ENCODE measurements at places on chromosomes 7 and 10. TPM values are rescaled to one million over a fixed set of nuclear protein-coding genes. Genes with fewer than 3 reads are reported as not detected.
A peak's percentile ranks its signal among the peaks of the same experiment; 100 is the strongest.

GRCh38 chr10:50506861-50507573 lies 116.7 kb downstream of the SGMS1 start:
- DNase-seq, result peak; percentile 77

DNA sequence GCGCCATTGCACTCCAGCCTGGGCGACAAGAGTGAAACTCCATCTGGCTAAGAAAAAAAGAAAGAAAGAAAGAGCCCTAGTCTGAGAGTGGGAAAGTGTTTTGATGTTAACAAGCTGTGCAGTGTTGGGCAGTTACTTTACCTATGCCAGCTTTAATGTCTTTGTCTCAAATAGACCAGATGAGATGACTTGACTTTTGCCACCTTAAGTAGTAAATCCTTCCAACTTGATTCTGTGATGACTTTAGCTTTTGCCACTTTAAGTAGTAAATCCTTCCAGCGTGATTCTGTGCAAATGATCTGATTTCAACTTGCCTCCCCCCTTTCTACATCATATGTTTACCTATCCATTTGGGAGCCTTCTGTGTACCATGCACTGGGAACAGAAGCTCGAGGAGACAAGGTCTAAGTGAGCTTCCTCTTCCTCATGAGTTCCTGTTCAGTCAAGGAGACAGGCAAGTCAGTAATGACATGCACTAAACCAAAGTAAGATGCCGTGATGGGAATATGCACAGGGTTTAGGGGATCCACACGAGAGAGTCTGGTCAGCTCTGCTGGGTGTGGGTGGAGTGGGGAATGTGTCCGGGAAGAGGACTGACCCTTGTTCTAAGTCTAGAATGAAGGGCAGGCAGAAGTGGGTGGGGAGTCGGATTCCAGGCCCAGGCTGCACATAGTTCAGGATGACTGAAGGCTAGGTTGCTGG lies 17.2 kb downstream of the INPP5F start:
- DNase-seq, result no peak

DNA sequence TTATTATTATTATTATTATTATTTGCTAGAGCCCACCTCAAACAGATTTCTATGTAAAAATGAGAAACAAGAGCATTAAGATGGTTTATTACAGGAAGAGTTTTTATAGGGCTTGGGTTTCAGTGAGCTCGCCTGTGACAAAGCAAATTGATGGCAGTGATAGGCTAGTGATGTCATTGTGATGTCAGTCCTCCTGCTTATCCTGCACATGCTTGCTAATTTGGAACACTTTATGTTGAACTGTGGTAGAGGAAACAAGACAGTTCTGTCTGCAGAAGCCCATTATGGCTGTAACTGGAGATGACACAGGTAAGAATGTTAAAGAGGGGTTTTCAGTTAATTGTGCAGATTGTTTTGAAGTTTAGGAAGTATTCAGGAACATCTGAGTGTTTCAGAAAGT lies 68.3 kb downstream of the CREM start:
- DNase-seq, result no peak

GRCh38 chr7:116863936-116864500 lies 1.6 kb downstream of the CAPZA2 start:
- DNase-seq, result no peak

GRCh38 chr7:38507384-38507783 lies 123.8 kb downstream of the AMPH start:
- DNase-seq, result no peak

GRCh38 chr10:114957122-114957521 lies 19.1 kb downstream of the TRUB1 start:
- DNase-seq, result no peak

GPR85 gene
- total RNA-seq, result 0.24 TPM

CACNA2D1 gene
- 34.4 TPM for total RNA-seq

DYNC1I1 gene
- 9.2 TPM for total RNA-seq

DNA sequence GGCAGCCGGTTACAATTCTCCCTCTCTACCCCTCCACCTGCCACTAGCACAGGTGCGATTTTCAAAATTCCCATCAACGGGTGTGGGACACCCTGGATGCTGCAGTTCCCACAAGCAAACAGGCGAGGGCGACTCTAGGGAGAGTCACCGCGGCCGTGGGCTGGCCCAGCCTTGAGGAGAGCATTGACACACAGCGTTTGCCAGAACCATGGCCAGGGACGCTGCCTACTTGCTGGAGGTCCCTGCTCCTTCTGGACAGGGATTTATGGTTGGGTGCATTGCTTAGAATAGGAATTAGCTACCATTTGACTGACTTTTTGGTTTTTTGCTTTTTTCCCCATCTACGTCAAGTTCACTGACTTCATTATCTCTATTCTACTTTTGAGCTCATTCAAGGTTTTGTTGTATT lies 19.0 kb upstream of the CLDN4 start:
- DNase-seq, result peak; percentile 82

DNA sequence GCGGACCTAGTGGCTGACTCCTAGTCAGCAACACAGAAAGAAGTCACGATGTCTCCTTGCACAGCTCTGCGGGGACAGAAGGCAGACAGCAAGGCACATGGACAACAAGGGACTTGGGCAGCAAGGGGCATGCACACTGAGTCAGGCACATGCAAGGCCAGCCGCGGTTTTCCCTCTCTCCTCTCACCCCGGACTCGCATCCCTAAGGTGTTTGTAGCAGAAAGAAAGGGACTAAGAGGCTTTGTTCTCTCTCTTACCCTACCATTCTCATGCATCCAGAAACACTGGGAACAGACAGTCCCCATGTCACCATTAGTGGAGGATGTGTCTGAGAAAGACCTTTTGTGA lies 193.3 kb upstream of the PHF14 start:
- no peak for DNase-seq

GRID2IP gene
- total RNA-seq, result 0.13 TPM

- DNase-seq, result no peak
Measured at GRCh38 chr7:55381696-55382095, 16.6 kb downstream of the LANCL2 start.

DNA sequence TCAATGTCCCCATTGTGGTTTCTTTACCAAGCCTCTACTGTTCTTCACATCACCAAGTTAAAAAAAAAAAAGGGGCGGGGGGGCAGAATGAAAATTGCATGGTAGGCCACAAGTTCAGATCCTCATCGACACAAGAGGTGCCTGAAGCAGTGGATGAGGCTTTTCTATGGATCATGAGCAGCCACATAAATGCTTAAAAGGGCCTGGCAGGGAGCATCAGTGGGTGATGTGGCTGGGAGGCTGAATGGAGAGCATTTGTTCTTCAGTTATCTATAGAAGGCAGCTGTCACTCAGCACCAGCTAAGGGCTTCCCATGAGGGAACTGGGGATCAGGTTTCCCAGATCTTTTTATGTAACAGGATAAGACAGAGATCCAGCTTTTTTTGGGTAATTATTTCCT lies 117.9 kb downstream of the CFTR start:
- DNase-seq, result no peak

PRRT4 gene
- 0.78 TPM for total RNA-seq

GRCh38 chr10:58637352-58637751 lies 124.7 kb downstream of the BICC1 start:
- DNase-seq, result no peak

GRCh38 chr10:3000048-3000447 lies 67.3 kb upstream of the PFKP start:
- DNase-seq, result no peak

PLA2G12B gene
- total RNA-seq, result not detected

- DNase-seq, result no peak
Measured at GRCh38 chr10:16952610-16953009, 135.4 kb upstream of the RSU1 start.

GRCh38 chr10:11901454-11901832 lies 78.3 kb downstream of the PROSER2 start:
- no peak for DNase-seq

GRCh38 chr10:74067373-74068352 lies 69.7 kb downstream of the VCL start:
- DNase-seq, result no peak

- no peak for DNase-seq
Measured at GRCh38 chr10:7956508-7956907, 98.0 kb upstream of the GATA3 start.

- DNase-seq, result no peak
Measured at GRCh38 chr7:104005197-104005596, 15.7 kb upstream of the RELN start.

DNA sequence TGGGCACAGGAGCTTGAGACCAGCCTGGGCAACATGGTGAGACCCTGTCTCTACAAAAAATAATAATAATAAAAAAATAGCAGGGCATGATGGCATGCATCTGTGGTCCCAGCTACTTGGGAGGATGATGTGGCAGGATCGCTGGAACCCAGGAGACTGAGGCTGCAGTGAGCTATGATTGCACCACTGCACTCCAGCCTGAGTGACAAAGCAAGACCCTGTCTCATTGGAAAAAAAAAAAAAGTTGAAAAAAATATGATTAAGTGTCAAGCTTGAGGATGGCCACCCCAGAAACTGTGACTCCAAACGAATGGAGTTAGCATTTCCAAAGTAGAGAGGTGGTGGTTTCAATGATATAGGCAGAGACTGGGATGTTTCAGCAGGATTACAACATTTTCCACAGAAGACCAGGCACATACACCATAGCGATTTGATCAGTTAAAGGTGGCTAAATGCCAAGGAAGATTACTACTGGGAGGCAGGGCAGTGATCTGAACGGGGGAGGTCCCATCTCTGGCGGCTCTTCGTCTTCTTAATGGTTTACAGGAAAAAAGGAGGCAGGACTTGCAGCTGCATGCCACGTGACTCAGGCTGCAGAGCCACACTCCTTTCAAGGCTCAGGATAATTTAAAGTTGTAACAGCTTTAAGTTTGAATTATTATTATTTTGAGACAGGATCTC lies 250.6 kb upstream of the GALNT17 start:
- no peak for DNase-seq

DNA sequence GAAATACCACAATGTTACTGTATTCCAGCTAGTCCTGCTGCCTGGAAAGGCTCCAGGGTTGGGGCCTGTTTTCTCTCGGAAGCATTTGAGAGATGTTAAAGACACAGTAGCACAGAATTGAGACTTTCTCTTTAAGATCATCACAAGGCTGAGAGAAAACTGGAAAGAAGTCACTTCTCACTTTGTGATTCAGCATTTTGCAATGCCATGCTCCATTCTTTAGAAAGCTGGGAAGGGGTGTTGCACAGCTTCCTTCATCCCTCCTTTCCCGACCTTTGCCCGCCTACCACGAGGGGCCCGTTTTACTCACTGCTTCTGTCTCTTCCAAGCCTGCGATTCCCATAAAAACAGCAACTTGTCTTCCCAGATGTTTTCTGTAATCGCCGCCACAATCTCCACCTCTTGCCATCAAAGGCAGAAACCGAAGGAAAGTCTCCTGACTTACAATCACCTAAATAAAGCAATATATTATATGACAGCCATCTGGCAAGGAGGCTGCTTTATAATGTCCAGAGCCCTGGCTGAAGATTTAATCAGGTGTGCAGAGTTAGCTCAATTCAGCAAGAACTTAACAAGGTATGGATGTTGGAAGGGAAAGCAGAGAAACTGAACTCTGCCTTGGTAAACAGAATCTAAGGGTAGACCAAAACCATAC lies 18.9 kb downstream of the NOD1 start:
- peak; percentile 40 for DNase-seq

DNA sequence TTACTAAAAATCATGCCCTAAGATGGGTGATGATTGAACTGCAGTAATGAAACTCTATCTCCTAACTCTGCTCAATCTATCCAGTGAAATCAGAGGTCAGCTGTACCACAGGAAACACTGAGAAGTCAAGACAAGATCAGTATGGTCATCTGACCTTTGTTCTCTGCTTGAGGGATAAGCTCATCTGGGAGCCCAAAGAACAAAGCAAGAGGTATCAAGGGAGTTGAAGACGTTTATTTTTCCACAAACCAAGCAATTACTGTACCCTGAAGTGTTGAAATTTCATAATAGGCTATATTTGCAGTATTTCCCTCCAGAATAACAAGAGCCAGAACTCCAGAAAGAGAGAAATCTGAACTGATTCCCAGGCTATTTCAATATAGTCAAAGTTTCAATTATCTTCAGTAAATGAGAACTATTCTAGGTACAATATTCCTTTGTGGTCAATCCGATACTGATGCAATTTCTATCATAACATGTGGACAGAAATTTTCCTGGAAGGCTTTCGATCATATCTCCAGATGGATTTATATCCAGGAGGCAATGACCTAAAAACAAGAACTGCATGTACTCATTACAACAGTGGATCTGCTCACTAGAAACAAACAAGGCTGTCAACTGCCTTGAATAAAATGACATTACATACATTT lies 345.3 kb downstream of the TNS3 start:
- no peak for DNase-seq

DNA sequence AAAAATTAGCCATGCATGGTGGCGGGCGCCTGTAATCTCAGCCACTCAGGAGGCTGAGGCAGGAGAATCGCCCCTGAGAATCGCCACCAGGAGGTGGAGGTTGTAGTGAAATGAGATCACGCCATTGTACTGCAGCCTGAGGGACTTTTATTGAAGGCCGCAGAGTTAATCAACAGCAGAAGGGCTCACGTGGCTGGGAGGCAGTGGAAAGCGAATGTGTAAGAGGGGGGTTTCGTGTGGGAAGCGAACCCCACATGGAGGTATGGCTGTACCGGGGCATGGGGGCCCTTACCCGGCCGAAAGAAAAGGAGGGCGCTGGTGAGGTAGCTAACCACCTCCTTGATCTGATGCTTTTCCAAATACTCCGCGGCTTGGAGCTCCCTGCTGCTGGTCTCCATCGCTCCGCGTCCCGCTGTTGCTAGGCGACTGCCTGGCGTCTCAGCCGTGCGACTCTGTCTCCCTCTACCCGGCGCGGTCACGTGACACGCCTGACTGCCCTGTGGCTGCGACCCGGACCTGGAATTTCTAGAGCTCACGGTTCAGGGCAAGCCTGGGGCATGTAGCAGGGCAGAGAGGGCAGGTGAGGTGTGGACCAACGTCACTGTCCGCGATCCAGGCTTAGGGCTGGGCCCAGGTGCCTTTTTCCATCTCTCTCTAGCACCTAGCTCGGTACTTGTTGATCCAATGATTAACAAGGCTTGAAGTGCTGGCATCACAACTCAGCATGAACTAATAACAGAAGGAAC lies at the start of gene EFCAB10:
Gene EFCAB10 (minus strand): TSS at position 428 of the 746 bp plus-strand sequence. CDS start 30 bp downstream, at position 398.
- peak; percentile 63 for DNase-seq

DNA sequence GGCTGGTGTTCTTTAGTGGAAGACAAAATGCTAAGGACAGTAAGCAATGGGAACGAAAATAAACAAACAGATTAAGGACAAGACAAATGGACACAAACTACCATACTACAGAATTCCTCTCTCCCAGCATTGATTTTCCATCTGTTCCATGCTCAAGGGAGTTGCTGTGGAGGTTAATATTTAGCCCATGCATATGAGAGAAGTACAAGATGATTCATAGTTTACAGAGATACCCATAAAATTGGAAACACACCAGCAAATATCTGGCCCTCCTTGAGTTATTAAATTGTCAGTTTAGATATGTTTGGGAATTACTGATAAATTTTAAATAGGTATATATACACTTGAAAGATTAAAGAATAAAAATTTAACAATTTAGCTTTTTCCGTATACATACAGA lies 69.8 kb downstream of the GLI3 start:
- no peak for DNase-seq

LRRN3 gene
- 5.9 TPM for total RNA-seq

ATP6V0A4 gene
- not detected for total RNA-seq
